HS-27A (cell line): ENCODE measurements at places on chromosomes 2 and 18.

- no peak for DNase-seq
Measured at GRCh38 chr2:188957646-188958045, 16.5 kb upstream of the COL3A1 start.

- DNase-seq: peak; percentile 74
Measured at GRCh38 chr2:54212456-54212855, 43.6 kb downstream of the TSPYL6 start.

DNA sequence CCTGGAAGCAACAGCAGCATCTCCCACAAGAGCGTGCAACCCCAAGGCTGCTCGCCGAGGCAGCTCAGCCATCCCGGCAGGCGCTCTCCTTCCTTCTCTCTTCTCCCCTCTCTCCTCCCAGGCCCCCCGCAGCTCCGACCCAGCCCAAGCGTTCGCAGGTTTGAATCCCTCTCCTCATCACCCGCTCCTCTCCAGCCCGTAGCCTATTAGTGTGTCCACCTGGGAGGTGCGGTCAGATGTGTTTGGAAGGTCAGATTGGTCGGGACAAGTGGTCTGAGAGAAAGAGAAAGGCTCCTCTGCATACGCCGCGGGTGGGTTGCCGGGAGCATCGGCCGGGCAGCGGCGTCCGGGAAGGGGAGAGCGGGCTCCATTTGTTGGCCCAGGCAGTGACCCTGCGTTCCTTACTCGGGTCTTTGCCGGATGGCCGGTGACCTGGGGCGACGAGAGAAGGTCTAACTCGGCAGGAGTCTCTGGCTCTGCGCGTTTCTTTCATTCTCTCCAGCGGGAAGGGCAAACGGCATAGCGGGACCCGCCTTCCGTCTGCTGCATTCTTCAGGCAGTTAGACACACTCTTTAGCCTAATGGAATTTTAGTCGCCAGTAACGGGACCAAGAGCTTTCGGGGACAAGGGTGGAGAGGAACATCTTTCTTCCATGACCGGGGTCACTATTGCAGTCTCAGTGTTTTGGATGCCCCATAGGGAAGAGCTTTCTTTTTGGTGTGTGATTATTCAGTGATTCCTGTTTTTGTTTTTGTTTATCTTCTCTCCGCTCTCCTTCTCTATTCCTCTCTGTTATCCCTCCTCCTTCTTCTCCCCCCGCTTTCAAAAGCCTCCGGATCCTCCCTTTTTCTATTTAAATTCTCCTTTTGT is 1.1 kb upstream of the TMEFF2 start:
- DNase-seq: no peak

- DNase-seq: no peak
Measured at GRCh38 chr2:64857581-64858471, 131.4 kb upstream of the SLC1A4 start.

- no peak for DNase-seq
Measured at GRCh38 chr2:134197445-134197844, 56.4 kb upstream of the MGAT5 start.

- DNase-seq: no peak
Measured at GRCh38 chr2:190407246-190407661, 901 bp upstream of the MFSD6 start.

- no peak for DNase-seq
Measured at GRCh38 chr18:27685091-27685490, 491.8 kb downstream of the CDH2 start.

- no peak for DNase-seq
Measured at GRCh38 chr18:75810516-75810915, 383.0 kb upstream of the SMIM21 start.

DNA sequence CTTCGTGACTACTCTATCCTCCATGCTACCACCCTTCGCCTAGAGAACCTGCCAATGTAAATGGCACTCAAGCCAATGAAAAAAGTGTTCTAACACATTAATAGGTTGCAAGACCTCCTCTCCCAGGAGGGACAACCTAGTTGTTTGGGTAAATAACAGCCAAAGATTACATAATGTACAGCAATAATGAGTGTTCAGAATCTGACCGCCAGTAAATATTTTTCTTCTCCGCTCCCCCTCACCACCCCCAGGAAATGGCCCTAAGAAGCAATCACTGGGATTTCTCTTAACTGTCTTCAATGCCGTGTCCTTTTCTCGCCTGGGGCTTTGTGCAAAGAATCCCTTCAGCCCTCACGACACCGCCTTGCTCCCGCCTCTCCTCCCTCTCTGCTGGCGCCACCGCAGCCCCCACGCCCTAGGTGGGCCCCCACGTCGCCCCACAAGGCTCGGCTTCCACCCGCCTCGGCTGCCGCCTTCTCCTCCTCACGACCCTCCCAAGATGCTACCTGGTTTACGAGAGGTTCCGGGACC is 458 bp downstream of the HYCC2 start:
- no peak for DNase-seq

- no peak for DNase-seq
Measured at GRCh38 chr2:95390272-95390880, 12.1 kb upstream of the FAHD2A start.

GRCh38 chr18:7116792-7117389 is 706 bp downstream of the LAMA1 start:
- DNase-seq: no peak

- peak; percentile 47 for DNase-seq
Measured at GRCh38 chr2:223051693-223052289, at the start of gene KCNE4. TSS of gene KCNE4 (plus strand) at chr2:223052190. CDS start at chr2:223052831, 641 bp downstream.

GRCh38 chr2:158102446-158102845 is 770 bp downstream of the UPP2 start:
- no peak for DNase-seq

DNA sequence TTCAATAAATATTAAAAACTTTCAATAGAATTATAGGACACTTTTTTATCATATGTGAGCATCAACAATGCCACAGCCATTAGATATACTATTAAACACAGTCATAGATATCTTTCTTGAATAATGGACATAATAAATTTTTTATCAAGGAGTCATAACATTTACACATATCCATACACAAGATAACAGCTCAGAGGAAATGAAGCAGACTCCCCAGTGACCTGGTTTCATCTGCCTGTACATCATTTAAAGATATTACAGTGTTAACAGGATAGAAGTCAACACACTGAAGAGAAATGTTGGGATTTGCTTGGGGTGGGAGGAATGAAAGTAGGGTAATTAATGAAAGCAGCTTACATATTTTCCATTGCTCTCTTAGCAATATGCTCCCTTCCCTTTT is 5.1 kb downstream of the SCG2 start:
- no peak for DNase-seq

DNA sequence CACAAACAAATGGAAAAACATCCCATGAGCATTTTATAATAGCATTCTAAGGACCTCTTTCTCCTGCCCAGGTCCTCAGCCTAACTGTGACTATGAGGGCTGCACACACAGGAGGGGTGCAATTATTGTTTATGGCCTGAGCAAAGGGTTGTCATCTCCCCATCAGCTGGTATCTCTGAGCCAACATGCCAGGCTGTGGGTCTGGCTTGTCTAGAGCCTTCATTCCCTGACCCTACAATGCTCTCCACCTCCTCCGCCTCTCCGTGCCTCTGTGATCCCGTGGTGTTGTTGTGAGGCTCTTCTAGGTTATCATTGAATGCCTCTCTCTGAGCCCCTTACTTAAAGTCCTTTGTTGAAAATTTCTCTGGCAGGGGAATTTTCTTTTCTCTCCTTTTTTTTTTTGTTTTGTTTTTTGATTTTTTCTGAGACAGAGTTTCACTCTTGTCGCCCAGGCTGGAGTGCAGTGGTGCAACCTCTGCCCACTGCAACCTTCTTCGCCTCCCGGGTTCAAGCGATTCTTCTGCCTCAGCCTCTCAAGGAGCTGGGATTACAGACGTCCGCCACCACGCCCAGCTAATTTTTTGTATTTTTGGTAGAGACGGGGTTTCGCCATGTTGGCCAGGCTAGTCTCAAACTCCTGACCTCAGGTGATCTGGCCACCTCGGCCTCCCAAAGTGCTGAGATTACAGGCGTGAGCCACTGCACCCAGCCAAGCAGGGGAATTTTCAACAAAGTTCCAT is 126.4 kb downstream of the SMAD7 start:
- DNase-seq: no peak

DNA sequence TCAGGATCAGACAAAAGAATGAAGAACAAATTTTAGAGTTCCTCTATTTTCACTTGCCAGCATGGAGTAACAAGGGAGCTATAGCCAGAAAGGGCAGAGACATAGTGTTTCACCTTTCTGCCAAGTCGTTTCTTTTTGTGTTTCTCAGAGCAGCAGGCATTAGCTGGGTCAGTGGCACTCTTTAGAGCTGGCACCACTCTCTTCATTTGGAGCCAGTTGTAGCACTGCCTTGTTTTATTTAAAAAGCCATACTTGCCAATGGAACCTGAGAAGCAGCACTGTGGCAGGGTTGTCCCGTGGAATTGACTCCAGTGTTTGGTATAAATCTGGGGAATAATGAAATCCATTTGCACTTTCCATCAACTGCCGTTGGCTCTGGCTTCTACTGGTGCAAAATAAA is 64.0 kb downstream of the LRRTM4 start:
- DNase-seq: no peak

DNA sequence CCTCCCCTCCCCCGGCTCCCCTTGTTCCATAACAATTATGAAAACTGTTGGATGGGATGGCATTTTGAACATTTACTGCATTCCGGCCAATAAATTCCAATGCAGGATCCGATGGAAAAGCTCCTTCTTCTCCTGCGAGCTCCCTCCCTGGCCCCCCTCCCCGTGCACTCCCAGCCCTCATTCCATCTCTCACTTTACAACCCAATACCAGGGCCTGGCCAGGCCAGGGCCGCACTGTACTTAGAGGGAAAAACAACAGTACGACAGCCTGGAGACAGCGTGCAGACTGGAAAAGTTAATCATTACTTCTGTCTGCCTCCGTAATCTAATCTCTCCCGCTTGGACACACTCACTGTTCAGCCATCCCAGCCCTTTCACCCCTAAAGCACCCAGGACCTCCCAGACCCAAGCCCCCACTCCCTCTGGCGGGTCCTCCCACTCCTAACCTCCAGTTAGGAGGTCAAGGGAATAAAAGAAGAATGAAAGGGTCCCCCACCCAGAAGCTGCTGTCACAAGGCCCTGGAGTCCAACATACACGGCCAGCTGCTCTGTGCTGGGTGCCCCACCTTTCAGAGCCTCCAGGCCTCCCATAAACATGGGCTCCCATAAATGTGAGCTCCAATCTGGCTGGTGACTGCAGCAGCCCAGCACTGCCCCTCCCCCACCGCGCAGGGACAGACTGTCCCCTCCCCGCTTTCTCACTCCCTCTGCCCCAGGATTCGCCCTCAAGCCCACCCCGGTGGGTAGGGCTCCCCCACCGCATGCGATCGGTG is 20.6 kb downstream of the SMAD7 start:
- DNase-seq: no peak

DNA sequence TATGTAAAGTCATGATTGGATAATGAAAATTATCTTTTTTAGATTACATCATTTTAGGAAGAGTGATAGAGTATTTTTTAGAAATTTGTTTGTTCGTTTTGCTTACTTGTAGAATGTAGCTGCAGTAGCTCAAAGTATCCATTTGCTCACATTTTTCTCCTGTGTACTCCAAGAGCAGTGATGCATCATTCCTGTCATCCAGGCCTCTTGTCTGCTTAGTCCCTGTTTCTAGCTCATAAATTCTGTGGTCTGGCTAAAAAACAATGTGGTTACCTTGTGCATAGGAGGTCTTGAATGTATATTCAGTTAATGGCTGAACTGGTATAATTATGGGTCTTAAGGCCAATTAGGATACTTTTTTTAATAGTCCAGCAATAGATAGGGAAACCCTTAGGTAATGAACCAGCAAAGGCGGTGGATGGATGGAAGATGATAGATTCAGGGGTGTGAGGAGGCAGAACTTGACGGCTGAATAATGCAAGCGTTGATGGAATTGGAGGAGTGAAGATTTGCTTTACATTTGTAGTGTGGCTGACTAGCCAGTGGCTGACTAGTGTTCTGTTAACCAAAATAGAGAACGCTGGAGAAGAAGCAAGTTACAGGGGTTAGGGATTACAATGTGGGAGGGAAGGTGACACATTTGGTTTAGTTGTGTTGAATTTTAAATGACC is 145.0 kb downstream of the ZNF407 start:
- no peak for DNase-seq

- peak; percentile 34 for DNase-seq
Measured at GRCh38 chr2:211867845-211868451, 670.7 kb downstream of the ERBB4 start.

DNA sequence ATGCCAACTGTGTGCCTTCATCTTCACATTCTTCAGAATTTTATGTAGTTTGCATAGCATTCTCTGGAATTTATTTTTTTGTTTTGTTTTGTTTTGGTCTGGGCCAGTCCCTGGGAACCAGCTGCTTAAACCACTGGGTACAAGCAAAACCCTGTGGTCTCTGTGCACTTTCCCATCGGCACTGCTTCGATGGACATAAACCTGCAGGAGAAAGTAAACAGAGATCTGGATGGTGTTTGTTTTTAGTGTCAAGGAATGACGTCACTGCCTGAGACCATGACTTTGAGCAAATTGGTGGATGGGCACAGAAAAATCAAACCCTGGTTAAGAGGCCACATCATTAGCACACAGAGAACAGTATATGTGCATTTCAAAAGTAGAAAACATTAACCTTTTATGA is 64.7 kb upstream of the RASGRP3 start:
- peak; percentile 29 for DNase-seq

GRCh38 chr2:173051463-173052215 is 24.0 kb upstream of the MAP3K20 start:
- DNase-seq: no peak

GRCh38 chr2:53104263-53104662 is 663.3 kb upstream of the CHAC2 start:
- DNase-seq: peak; percentile 39

- DNase-seq: no peak
Measured at GRCh38 chr2:76667821-76668271, 854.3 kb downstream of the LRRTM4 start.

DNA sequence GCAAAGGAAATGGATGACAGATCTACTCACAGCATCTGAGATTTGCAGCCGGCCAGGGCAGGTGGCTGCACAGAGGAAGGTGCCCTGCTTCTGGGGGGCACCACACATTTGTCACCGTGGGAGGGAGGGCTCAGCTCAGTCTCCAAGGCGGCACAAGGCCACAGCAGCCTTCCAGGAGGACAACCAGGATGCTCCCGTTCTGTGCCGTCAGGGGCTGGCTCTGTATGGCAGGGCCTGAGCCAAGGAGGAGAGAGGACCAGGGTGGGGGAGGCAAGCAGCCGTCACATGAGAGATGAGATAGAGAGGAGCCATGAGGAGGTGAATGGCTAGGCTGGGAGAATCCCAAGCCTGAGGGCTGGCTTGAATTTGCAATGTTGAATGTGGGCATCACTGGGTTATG is 4.6 kb upstream of the BOK start:
- no peak for DNase-seq

- DNase-seq: no peak
Measured at GRCh38 chr2:67923696-67924095, 139.1 kb downstream of the C1D start.
